G401 (cell line): ENCODE measurements at places on chromosomes 13 and 19. TPM values are rescaled to one million over a fixed set of nuclear protein-coding genes. Genes with fewer than 3 reads are reported as not detected.

Gene SLAIN1
- 0.24 TPM in 1 of 2 replicates, not detected in the other for total RNA-seq

Gene CEACAM20
- total RNA-seq = not detected in 2 replicates

Gene KIR2DL3
- not detected in 2 replicates for total RNA-seq

Gene SLC10A2
- total RNA-seq = not detected in 2 replicates

Gene CLEC4M
- total RNA-seq = not detected in 2 replicates

Gene PSMC4
- total RNA-seq = 273 and 325 TPM in 2 replicates

Gene RNF113B
- total RNA-seq = not detected in 2 replicates

DNA sequence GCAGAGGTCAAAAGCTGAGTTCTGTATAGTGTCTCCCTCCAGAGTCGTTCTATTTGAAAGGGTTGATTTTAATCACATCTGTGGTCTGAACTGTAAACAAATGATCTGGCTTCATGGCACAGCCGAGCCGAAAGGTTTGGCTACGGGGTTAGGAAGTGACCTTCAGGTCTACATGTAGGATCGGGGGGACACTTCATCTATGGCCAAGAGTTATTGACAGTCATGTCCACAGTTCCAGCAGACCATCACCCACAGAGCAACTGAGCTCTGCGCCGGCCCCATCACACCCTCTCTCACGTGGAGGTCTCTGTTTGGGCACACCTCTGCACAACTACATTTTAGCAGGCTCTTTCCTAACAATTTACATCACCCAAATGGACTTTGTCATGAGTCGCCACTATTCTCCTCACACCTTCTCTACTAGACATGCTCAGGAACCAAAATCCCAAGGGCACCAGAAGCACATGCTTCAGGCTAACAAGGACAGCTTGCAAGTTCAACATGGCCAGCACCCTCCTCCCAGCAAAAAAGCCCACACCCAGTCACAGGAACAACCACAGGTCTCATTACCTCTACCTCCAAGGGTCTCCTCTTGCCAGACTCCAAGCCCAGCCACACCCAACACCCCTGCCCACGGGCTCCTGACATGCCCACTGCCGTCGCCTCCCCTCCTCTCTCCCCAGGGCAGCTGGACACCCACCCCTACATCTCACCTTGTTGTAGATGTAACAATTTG lies 36.1 kb upstream of the EPHX3 start:
- DNase-seq = no peak

DNA sequence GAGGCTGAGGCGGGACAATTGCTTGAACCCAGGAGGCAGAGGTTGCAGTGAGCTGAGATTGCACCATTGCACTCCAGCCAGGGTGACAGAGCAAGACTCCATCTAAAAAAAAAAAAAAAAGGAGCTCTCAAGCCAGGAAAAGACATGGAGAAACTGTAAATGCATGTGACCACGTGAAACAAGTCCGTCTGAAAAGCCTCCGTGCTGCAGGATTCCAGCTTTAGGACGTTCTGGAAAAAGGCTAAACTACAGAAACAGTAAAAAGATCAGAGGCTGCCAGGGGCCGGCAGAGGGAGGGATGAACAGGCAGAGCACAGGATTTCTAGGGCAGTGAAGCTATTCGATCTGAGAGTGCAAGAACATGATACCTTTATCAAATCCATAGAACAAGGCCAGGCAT lies 40.7 kb upstream of the NDUFS7 start:
- no peak for DNase-seq

DNA sequence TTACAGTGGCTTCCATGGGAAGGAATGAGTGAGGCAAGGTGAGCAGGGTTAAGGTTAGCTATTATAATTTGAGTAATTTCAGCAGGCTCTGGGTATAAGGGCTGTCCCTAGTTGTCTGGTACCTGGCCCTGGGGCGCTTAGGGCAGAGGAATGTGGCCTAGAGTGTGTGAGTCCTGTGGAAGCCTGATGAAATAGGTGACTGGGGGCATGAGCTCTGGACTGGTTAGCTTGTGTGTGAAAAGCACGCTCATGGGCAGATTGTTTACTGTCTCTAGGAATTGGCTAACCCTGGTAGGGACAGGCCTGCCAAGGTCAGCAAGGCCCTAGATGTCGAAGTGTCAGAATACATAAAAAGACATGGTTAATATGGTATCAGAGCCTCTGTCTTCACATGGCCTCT lies 42.5 kb downstream of the SPRYD7 start:
- no peak for DNase-seq

GRCh38 chr19:33278023-33278402 lies 24.3 kb downstream of the CEBPA start:
- no peak for DNase-seq

- DNase-seq = no peak
These were observed 74.2 kb downstream of the SPACA7 start for GRCh38 chr13:112450118-112450903.

GRCh38 chr13:42497798-42498197 lies 76.2 kb upstream of the TNFSF11 start:
- no peak for DNase-seq

- DNase-seq = no peak
These were observed 40.4 kb downstream of the SACS start for GRCh38 chr13:23392925-23393645.

DNA sequence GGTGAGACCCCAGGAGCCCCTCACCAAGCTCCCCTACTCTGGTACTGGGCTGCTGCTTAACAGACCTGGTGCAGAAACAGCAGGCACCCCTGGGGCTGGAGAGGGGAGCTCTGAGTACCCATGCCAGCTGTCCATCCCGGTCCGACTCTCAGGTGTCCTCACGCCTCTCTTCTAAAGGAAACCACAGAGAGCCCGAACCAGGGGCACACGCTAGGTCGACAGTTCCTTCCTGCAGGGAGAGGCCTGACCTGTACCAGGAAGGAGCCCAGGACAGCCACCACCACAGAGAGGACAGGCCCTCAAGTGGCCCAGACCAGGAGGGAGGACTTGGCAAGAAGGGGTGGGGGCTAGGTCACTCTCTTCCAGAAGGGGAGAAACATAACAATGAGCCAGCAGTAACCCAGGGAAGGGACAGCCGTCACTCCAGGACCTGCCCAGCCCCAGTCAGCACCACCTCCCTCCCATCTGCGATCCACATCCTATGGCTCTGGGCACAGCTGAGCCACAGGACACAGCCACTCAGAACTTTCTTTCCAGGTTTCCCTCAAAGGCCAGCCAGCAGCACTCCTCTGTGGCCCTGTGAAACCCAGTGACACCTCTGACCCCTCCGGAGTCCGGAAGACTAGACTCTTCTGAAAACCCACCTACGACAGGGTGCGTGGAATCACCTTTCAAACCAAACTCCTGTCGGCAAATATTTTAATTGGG lies 13.0 kb upstream of the SLC35E1 start:
- no peak for DNase-seq

DNA sequence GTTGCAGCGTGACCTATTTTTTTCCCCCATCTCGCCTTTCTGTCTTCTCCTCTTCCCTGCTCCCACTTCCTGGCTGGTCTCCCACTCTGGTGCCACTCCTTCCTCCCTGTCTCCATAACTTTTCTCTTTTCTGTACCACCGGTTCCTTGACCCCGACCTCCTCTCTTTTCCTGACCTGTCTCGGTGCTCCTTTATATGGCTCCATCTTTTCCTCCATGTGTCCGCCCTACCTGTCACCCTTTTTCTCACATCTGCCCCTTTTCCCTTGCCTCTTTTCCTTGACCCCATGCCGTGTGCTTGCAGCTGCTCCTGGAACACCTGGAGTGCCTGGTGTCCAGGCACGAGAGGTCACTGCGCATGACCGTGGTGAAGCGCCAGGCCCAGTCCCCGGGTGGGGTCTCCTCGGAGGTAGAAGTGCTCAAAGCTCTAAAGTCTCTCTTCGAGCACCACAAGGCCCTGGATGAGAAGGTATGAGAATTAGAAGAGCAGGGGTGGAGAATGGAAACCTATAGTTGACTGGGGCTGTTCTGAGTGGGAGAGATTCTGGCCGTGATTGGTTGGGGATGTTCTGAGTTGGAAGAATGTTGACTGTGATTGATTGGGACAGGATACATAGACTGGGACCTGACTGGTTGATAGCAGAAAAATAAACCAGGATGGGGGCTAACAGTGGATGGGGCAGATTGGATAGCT lies 9.3 kb downstream of the PPFIA3 start:
- no peak for DNase-seq

DNA sequence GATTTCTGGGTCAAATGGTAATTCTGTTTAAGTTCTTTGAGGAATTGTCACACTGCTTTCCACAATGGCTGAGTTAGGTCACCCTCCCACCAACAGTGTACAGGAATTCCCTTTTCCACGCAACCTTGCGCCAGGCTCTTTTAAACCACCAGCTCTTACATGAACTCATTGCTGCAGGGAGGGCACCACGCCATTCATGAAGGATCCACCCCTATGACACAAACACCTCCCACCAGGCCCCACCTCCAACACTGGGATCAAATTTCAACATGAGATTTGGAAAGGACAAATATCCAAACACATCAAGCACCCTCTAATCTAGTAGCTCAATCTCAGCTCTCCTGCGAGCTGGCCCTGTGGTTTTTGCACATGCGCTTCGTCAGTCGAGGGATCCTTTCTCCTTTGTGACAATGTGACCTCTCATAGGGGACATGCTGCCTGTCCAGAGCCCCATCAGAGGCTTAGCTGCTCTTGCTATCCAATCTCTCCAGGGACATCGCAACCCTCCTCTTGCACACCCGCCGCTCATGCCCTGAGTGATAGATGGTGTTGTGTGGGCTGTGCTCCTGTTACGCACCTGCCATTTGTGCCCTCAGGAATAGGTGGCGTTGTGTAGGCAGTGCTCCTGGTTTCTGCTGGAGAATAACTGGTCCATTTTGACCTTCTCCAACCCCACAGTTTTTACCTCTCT lies 328.0 kb downstream of the UQCRFS1 start:
- no peak for DNase-seq

DNA sequence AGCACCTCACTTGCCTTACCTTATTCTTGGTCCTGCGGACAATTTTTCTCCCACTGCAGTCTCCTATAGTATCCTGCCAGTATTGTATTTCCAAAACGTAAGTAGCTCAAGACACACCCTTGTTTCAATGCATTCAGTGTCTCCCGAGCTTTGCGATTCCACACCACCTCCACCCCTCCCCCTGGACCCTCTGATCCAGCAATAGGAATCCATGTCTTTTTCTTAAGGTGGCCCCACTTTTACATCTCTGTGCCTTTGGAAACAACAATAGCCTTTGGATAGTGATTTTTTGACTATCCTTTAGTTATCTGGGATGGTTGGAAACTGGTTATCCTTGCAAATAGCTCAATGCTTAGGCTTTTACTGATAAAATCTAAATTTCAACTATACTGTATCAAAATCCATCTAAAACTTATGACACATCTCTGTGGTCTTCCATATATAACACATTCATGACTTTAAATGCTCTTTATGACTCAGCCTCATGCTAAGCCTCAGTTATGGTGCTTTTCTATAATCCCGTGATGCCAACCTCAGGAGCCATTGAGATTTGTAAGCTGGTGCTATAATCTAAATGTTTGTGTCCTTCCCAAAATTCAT lies 27.1 kb downstream of the FAM216B start:
- DNase-seq = no peak

DNA sequence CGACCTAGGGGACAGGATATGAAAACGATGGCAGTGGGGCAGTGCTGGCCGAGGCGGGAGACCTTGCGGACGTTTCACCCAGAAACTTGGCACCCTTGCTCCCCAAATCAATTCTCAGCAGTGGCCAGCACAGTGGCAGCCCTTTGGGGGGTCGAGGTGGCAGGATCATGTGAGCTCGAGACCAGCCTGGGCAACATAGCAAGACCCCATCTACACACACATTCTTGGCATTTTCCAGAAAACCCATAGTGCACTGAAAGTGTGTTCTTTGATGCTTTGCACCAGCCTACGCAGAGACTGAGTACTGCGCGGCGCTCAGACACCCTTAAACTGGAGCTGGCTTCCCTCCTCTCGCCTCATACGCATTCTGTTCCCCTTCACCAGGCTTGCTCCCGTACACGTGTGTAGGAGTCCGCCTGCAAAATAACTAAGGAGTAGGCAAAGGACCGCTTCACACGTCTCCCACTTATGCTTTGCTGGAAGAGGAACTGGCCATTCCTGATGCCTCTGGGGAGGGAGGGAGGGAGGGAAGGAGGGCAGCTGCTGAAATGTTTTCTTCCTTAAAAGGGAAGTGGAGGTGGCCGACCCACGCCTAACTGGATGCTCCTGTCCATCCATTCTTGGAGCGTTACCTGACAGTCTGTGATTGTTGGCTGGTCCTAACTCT lies 23.5 kb upstream of the MIER2 start:
- no peak for DNase-seq

DNA sequence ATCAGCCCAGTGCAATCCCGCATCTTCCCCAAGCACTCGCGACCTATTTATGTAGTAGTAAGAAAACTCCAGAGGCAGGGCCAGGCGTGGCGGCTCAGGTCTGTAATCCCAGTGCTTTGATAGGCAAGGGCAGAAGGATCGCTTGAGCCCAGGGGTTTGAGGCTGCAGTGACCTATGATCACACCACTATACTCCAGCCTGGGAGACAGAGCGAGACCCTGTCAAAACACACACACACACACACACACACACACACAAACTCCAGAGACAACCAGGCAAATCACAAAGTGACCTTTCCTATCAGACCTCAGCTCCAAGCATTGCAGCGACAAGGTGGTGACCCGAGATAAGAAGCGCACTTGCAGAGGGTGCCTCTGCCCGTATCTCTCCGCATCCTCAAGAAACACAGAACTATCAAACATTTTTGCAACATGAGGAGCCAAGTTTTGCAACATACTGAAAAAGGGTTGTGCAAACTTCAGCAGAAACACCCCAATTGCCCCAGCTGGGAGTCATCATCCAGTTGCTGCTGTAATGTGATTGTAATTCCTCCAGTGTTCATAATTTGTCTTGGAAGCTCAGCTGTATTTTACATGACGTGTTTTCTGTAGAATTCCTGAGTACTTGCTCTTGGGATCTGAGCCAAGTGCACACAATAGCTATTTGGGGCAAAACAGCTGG lies 8.7 kb upstream of the KLF2 start:
- no peak for DNase-seq

DNA sequence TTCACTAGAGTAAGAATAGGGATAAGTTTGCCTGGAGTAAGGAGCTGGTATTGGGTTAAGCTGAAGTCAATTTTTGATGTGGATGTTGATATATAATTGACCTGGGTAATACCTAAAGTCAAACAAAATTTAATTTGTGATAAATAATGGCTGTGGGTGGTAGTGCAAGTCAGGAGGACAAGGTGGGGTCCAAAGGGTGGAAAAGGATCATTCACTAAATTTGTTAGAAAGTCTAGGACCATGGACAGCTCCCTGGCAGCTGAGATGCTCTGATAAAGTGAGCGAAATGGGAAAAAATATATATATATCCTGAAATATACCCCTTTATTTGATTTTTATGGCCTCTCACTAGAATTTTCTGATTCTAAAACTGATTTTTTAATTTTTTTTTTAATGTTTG lies 463.5 kb downstream of the GPC6 start:
- no peak for DNase-seq

GRCh38 chr19:17128403-17128802 lies 52.8 kb downstream of the MYO9B start:
- no peak for DNase-seq

DNA sequence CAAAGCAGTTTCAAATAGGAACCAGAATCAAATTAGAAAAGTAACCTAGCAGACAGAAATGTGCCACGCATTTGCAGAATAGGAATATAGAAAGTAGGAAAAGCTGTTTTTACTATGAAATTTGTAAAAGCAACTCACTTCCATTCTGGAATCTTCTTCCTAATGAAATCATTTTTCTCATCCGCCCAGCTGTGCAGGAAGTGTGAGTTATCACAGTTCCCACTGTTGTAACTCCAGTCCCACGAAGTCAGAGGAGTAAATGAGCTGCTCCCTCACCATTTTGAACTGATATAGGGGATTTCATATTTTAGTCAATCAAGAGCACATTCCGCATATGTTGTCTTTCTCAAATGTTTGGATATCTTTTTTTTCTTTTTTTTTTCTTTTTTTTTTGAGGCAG lies 230.8 kb downstream of the TBC1D4 start:
- DNase-seq = no peak
